Mesothelial cell of epicardium (in vitro differentiated cells): ENCODE measurements at places on chromosomes 16 and 17. TPM values are rescaled to one million over a fixed set of nuclear protein-coding genes. Genes with fewer than 3 reads are reported as not detected.

The TAC4 gene
- total RNA-seq: not detected in 3 replicates

- no peaks in the 10 kb centered on the region for H3K27me3 ChIP-seq
- peaks cover 2% of the 10 kb centered on the region for H3K36me3 ChIP-seq
Observed at GRCh38 chr17:64920026-64920418, 744 bp upstream of the LRRC37A3 start.

The SLC9A5 gene
- total RNA-seq: 2.9 to 3.5 TPM (median 3.3 TPM) in 3 replicates

- H3K36me3 ChIP-seq: peaks cover 7% of the 10 kb centered on the region
- H3K27me3 ChIP-seq: peaks cover 15% of the 10 kb centered on the region
- H3K4me1 ChIP-seq: peaks cover 11% of the 10 kb centered on the region
- H3K4me3 ChIP-seq: no peak overlapping the region
- no peak for DNase-seq
Observed at GRCh38 chr17:13609941-13610340, 8.2 kb upstream of the HS3ST3A1 start.

GRCh38 chr17:63989622-63990345 is 8.4 kb upstream of the PRR29 start:
- H3K27me3 ChIP-seq: peaks cover 41% of the 10 kb centered on the region
- H3K36me3 ChIP-seq: no peaks in the 10 kb centered on the region
- DNase-seq: no peak
- H3K4me1 ChIP-seq: peaks cover 3% of the 10 kb centered on the region
- no peak overlapping the region for H3K4me3 ChIP-seq

The CDH13 gene
- 0.54 to 1.0 TPM (median 0.80 TPM) in 3 replicates for total RNA-seq

DNA sequence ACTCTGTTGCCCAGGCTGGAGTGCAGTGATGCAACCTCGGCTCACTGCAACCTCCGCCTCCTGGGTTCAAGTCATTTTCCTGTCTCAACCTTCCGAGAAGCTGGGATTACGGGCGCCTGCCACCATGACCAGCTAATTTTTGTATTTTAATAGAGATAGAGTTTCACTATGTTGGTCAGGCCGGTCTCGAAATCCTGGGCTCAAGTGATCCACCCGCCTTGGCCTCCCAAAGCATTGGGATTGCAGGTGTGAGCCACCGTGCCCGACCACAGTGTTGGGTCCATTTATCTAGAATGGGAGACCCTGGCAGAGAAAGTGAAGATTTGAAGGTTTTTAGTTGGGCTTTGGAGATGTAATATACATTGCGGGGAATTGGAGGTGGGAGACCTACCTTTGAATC is 70.1 kb downstream of the SNX29 start:
- no peaks in the 10 kb centered on the region for H3K4me1 ChIP-seq
- no peak overlapping the region for H3K27ac ChIP-seq
- H3K4me3 ChIP-seq: no peak overlapping the region
- DNase-seq: no peak
- H3K27me3 ChIP-seq: no peaks in the 10 kb centered on the region

GRCh38 chr16:89841275-89841674 is 13.0 kb downstream of the SPIRE2 start:
- no peak overlapping the region for H3K27ac ChIP-seq
- DNase-seq: no peak
- H3K36me3 ChIP-seq: no peaks in the 10 kb centered on the region
- H3K27me3 ChIP-seq: no peaks in the 10 kb centered on the region
- peaks cover 6% of the 10 kb centered on the region for H3K4me1 ChIP-seq
- no peak overlapping the region for H3K4me3 ChIP-seq

- no peak overlapping the region for H3K4me3 ChIP-seq
- H3K36me3 ChIP-seq: peaks cover 9% of the 10 kb centered on the region
- no peak overlapping the region for H3K27ac ChIP-seq
Observed at GRCh38 chr16:49575346-49576172, 202.0 kb downstream of the C16orf78 start.

The CA7 gene
- total RNA-seq: not detected in 3 replicates

GRCh38 chr17:51629232-51629631 is 368.9 kb downstream of the UTP18 start:
- no peak overlapping the region for H3K27ac ChIP-seq
- H3K36me3 ChIP-seq: no peaks in the 10 kb centered on the region
- peaks cover 30% of the 10 kb centered on the region for H3K27me3 ChIP-seq
- no peak for DNase-seq

The TXNDC17 gene
- 41.0 to 52.4 TPM (median 45.5 TPM) in 3 replicates for total RNA-seq

DNA sequence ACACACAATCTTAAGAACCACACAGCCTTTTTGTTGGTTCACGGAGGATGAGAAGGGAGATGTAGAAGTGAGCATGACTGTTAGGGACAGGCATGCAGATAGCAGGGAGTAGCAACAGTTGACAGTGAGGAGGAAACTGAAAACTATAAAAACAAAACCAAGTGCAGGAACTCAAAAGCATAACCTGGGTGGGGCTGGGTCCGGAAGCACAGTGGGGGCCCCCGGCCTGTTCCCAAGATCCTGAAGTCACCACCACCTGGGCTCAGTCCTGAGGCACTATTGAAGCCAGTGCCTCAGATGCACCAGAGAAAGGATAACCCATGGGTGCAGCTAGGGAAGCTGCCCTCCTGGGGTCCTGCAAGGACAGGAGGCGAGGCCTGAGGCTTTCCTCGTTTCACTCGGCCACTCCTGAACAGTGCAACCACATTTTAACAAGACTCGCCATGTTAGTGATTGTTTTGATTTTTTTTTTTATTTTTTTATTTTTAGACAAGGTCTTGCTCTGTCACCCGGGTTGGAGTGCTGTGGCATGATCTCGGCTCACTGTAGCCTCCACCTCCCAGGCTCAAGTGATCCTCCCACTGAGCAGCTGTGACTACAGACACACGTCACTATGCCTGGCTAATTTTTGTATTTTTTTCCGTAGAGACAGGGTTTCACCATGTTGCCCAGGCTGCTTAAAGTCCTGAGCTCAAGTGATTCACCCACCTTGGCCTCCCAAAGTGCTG is 27.7 kb upstream of the CBX4 start:
- H3K36me3 ChIP-seq: no peaks in the 10 kb centered on the region
- H3K4me1 ChIP-seq: peaks cover 5% of the 10 kb centered on the region
- H3K27me3 ChIP-seq: peaks cover 18% of the 10 kb centered on the region

- peak overlapping the region; percentile 67 for H3K4me3 ChIP-seq
- peaks cover 55% of the 10 kb centered on the region for H3K4me1 ChIP-seq
- peaks cover 29% of the 10 kb centered on the region for H3K27me3 ChIP-seq
- H3K27ac ChIP-seq: peak overlapping the region; percentile 30
Observed at GRCh38 chr17:82332669-82333278, 792 bp downstream of the SECTM1 start.

The GPR139 gene
- not detected in 3 replicates for total RNA-seq

The EFCAB5 gene
- 0.52 to 0.80 TPM (median 0.58 TPM) in 3 replicates for total RNA-seq

DNA sequence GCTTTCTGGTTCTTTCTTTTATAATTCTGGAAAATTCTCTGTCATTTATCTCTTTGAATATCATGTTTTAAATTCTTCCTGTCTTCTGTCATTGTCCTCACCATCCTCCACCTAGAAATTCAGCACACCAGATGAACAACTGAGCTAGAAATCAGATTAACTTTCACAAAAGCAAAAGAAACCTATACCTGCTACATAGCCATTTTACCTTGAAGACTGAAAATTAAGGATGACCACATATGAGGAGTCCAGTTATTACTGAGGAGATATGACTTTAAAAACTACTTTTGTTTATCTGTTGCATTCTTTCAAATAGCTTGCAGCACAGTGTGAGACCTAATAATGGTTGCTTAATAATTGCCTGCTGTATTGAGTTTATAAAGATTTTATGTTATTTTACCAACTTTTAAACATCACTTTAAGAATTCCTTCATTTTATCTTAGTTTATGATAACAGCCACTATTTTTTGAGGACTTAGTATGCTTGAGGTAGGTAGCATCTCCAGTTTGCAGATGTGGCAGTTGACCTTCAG is 104.3 kb downstream of the BCAS3 start:
- no peak overlapping the region for H3K4me3 ChIP-seq
- H3K27ac ChIP-seq: no peak overlapping the region
- no peaks in the 10 kb centered on the region for H3K36me3 ChIP-seq
- H3K27me3 ChIP-seq: no peaks in the 10 kb centered on the region
- no peak for DNase-seq
- H3K4me1 ChIP-seq: peaks cover 9% of the 10 kb centered on the region

DNA sequence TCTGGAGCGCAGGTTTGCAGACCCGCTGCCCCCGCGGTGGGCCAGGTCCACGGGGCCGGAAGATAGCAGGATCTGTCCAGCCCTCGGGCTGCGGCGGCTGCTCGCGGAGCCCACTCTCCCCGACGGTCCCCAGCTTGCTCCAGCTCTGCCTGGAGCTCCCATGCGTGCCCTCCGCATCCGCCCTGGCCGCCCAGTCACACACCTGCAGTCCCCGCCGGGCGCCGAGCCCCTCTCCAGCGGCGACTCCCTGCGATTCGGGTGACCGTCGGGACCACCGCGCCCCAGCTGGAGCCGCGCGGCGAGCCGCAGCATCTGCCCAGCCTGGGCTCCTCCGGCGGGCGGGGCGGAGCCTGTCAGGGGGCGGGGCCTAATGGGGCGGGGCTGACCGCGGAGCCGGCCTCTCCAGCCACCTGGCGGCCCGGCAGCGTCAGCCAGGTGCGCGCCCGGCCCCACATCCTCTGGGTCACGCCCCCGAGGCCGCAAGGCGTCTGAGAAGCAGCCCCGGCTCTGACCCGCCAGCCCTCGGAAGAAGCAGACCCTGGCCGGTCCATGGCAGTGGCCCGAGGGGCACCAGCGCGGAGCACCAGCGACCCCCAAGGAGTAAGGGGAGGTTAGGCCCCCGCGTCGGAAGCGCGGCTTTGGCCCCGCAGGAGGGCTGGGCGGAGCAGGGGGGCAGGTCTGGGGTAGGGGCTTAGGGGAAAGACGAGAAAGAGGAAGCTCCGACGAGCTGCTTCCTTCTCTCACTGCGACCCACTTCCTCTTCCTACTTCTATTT is at the start of gene PIK3R5:
Gene PIK3R5, minus strand, starts transcription at position 314 of the 775 bp plus-strand sequence. CDS start 54,213 bp downstream, outside the sequence.
- H3K36me3 ChIP-seq: no peaks in the 10 kb centered on the region
- H3K27ac ChIP-seq: no peak within 1 kb of the TSS
- no peak for DNase-seq
- peaks cover 83% of the 10 kb centered on the region for H3K27me3 ChIP-seq
- H3K4me1 ChIP-seq: no peaks in the 10 kb centered on the region
- peak within 1 kb of the TSS; percentile 38 for H3K4me3 ChIP-seq

DNA sequence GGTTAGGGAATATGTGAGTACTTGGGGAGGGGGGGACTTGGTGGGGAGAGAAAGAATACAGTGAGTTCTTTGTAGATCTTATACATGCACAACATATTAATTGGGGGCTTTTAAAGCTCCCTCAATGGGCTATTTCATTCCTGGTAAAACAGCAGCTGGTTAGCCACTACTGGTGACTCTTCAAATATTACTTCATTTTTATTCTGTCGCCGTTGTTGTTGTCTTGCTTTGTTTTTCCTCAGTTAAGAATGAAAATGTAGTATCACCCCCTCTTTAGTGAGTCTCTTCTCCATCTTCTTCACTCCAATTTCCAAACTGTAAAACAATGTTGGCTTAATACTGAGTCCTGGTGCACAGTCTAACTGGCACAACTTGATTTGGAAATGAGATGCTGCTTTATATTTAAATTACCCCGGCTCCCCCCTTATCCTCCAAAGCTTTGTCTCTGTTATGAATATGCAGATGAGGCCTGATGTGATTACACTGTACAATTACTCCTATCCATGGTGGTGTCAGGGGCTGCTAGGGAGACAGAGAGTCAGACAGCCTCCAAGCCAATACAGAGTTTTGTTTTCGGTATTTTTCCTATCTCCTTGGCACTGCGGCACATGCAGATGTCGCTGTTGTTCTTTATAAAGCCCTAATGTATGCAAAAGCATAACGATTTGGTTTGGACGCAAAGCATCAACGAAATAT is 256.9 kb upstream of the PMFBP1 start:
- DNase-seq: no peak
- no peak overlapping the region for H3K27ac ChIP-seq
- H3K36me3 ChIP-seq: peaks cover 19% of the 10 kb centered on the region

- no peak for DNase-seq
- H3K36me3 ChIP-seq: no peaks in the 10 kb centered on the region
- H3K27ac ChIP-seq: peak overlapping the region; percentile 95
- peaks cover 14% of the 10 kb centered on the region for H3K27me3 ChIP-seq
- peak overlapping the region; percentile 95 for H3K4me3 ChIP-seq
Observed at GRCh38 chr17:80545499-80545826, 825 bp downstream of the RPTOR start.

- peaks cover 41% of the 10 kb centered on the region for H3K4me1 ChIP-seq
- H3K36me3 ChIP-seq: peaks cover 8% of the 10 kb centered on the region
- DNase-seq: peak; percentile 25
- H3K27me3 ChIP-seq: peaks cover 2% of the 10 kb centered on the region
- H3K4me3 ChIP-seq: peak overlapping the region; percentile 99
Observed at GRCh38 chr16:9092282-9092977, 986 bp downstream of the HAPSTR1 start.

GRCh38 chr17:28955408-28955807 is 4.1 kb upstream of the PHF12 start:
- no peak overlapping the region for H3K4me3 ChIP-seq
- no peak overlapping the region for H3K27ac ChIP-seq
- H3K27me3 ChIP-seq: no peaks in the 10 kb centered on the region
- no peaks in the 10 kb centered on the region for H3K4me1 ChIP-seq
- H3K36me3 ChIP-seq: no peaks in the 10 kb centered on the region
- DNase-seq: no peak

The SCNN1B gene
- total RNA-seq: not detected in 3 replicates

The ITGB3 gene
- total RNA-seq: 1.0 to 1.5 TPM (median 1.1 TPM) in 3 replicates

DNA sequence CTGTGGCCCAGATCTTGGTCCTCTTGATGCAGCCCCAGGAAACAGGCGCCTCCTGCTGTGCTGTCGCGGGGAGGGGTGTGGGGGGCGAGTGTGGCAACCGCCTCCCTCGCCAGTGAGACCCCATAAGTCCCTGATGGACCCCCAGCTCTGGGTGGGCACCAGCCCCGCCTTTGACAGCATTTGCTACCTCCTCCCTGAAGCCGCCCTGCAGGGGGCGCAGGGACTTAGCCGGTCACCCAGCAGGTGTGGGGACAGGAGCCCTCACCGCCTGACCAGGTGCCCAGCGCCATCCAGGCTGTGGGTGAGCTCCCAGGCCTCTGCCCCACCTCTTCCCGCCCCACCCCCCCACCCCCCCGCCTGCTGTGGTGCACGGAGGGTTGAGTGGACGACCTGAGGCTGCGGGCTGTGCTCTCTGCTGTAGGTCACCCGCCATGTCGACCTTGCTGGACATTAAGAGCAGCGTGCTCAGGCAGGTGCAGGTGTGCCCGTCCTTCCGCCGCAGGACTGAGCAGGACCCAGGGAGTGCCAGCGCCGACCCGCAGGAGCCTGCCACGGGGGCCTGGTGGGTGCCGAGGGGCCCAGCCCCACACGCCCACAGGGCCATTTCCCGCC is 4.8 kb downstream of the BAIAP3 start:
- H3K36me3 ChIP-seq: no peaks in the 10 kb centered on the region
- DNase-seq: peak; percentile 61
